Stimulated activated CD4-positive, alpha-beta T cell treated with anti-CD3 and anti-CD28 coated beads, TNF-alpha, amount 100 ng/mL, for 48 hours (primary cell): ENCODE measurements at places on chromosomes 13 and 19.

DNA sequence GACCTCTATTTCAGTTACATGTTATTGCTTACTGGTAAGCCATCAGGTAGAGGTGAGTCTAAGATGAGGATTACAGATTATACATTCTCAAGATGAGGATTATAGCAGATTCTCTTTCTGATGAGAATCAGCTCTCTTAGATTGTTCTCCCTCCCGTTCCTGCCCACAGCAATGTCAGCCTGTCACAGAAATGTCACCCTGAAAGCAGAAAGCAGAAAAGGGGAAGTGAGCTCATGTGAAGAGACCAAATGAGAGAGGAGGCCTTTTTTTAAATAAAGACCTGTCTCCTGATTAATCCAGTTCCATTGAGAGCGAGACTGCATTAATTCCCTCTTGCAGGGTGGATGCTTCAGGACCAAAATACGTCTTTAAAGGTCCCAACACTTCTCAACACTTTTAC lies 445.6 kb downstream of the KCTD12 start:
- DNase-seq, result no peak

- peak; percentile 29 for DNase-seq
These were observed 350.5 kb downstream of the KCNRG start for GRCh38 chr13:50365408-50366391.

GRCh38 chr13:93116809-93117208 lies 109.8 kb upstream of the GPC6 start:
- no peak for DNase-seq

DNA sequence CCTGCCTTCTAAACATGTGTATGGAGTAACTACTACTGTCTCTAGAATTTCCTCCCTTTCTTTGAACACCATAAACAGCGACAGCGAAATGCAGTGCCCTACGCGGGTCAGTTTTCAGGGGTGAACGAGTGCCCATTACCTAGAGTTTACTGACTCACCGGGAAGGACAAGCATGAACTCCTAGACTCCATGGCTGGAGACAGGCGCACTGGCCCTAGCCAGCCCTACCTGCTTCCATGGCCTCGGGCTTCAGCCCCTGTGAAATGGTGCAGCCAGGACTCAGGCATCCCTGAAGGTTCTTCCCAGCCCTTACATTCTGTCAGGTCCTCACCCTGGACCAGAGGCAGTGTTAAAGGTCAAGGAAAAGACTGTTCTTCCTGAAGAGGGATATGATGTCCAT lies 8.5 kb downstream of the RANBP3 start:
- DNase-seq, result no peak

DNA sequence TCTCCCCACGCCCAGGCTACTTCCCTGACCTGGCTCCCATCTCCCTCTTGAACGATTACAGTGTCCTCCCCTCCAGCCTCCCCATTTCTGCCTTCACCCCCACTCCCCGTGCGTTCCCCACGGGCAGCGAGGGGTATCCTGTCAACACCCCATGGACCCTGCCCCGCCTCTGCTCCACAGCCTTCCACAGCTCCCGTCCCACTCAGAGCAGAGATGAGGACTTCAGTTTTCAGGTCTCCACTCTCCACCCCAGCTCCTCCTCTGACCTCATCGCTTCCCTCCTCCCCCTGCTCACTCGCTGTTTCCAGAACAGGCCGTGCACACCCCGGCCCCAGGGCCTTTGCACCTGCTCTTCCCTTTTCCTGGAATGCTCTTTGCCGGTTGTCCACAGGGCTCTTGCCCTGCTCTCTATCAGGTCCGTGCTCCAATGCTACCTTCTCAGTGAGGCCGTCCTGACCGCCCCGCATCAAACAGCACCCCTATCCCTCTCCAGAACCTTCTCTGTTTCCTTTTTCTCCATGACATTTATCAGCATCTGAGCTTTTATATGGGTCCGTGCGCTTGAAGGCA lies 15.0 kb downstream of the LRRC4B start:
- DNase-seq, result no peak

DNA sequence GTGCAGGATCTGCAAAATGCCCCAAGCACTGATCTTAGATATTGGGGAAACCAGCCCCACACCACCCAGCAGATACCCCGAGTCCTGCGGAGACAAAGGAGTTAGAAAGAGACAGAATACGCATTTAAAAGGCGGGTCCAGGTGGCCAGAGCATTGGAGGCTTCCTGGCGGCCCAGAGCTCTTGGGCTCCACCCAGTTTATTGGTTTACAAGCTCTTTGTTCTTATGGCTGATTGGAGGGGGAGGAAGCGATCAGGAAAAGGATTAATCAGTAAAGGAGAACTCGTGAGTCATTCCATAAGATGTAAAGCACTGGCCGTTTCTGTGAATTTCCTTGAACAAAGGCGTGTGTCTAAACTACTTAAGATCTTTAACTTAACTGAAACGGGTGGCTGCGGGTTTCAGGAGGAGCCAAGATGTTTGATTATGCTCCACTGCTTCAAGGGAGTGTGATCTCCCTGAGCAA lies 926 bp downstream of the ZNF587 start:
- no peak for DNase-seq

DNA sequence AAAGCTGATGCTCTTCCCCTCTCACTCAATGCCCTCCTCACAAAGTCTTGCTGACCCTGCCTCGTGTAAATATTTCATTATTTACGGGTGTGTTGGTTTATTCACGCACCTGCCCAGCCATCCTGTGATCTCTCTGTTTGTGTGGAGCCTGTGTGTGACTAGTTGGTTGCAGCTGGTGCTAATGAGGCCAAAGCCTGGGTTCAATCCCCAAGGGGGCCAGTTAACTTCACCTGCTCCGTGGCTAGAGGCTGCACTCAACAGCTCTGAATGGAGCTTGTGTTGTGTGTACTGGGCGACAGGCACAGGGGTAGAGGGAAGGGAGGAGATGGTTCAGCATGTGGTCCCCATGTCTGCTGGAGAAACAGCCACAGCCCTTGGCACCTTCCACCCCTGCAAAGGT lies 109.5 kb downstream of the DNAJC15 start:
- DNase-seq, result no peak
